Activated CD8-positive, alpha-beta T cell treated with anti-CD3 and anti-CD28 coated beads, Interleukin-2, amount 10 ng/mL, durations not matched to agents 7 days and 5 days (primary cell): ENCODE measurements at places on chromosomes 7 and 10. TPM values are rescaled to one million over a fixed set of nuclear protein-coding genes. Genes with fewer than 3 reads are reported as not detected.

DNA sequence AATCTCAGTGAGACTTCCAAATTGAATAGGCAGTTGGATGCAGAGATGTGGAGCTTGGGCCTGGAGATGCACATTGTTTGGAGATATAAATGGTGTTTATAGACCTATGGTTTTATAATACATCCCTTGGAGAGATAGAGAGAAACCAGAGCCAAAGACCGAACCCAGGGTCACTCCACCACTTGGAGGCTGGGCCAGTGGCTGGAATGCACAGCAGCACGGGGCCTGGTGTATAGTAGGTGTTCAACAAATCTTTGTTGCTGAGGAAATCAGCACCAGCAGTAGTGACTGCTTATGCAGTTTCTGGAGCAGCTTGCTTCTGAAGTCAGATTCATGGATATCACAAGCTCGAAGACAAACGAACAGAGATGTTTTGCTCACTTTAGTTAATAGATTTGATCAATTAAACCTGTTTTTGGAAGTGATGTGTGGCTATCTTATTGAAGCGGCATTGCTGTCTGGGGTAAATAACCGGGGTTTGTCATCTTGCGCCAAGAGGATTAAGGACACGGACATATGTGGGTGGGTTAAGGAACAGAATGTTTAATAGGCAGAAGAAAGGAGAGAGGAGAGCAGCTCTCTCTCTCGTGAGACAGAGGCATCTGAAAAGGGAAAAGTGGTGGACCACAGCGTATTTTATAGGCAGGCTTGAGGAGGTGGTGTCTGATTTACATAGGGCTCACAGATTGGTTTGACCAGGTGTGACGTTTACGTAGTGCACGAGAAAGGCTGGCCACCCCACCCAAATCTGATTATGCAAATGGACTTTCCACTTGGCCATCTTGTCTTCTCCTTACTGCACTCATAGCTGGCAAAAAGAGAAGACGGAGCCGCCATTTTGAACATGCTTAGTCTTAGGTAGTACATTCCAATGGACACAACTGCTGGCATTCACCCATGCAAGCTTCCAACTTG is 11.1 kb downstream of the RBP4 start:
- no peak for DNase-seq

The NYAP1 gene
- not detected for total RNA-seq

DNA sequence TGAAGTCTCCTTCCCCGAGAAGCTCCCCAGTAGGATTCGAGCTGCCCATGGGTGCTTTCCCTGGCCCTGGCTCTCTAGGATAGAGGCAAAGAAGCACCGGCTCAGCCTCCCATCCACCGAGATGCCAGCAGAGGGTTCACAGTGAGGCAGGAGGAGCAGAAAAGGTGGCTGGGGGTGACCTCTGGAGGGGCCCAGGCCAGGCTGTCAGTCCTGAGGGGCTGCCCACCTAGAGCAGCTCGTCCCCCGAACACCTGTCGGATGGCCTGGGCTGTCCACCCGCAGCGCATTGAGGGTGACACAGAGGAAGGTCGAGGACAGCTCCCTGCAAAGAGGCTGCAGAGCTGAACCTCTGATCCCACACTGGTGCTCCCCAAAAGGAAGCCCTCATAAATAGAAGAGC is 167.2 kb upstream of the PPP2R2D start:
- DNase-seq, result no peak

DNA sequence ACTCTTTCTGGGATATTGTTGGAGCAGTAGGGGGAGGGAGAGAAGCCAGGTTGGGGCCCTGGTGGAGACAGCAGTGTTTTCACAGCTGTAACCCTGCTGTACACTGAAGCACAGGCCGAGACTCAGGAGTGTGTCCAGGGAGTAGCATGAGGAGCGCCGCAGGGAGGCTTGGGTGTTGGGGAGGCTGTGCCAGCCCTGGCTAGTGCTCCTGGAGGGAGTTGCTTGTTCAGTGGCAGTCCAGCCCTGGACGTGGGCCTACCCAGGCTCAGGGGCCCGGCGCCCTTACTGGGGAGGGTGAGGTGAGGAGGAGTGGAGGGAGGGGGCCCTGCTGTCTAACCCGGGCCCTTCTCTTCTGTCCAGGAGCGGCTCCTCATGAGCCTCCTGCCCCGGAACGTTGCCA is 35.9 kb downstream of the ADCY1 start:
- no peak for DNase-seq

The CTAGE8 gene
- total RNA-seq, result 2.2 TPM

DNA sequence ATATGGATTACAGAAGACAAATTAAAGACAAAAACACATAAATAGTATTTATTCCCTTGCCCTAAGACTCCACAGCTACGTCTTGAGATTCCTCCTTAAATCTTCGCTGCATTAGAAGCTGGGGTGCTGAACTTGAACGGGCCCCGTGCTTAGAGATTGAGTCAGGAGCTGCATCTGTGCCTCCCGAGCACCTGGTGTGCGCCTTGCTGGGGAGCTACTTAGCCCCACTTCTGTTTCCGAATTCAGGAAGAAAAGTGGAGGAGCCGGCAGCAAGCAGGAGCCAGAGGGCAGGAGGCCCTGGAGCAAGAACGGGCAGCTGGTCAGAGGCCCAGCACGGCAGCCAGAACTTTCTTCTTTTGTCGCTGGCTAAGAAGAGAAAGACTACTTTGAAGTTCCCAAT is 30.4 kb upstream of the RNF32 start:
- no peak for DNase-seq
